ENCODE measurements at places on chromosomes 13 and 19.

- no peak for DNase-seq
Observed at GRCh38 chr19:18438331-18439024, 545 bp upstream of the ISYNA1 start.

DNA sequence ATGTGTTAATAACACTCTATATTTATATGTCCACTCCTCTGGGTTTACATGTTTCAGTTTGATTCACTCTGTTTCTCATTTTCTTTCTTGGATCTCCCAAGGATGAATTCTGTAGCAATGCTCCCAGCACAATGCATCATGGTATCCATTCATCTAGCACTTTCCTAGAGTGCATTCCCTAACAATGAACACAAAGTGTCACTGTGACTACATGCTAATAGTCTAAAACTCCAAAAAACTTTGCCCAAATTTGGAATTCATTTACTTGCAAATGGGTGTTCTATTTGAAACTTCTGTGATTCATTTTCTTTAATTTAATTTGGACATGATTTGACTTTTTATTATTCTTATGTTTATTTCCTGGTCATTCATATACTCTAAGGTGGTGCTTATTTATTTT is 286.3 kb downstream of the POU4F1 start:
- no peak for DNase-seq

DNA sequence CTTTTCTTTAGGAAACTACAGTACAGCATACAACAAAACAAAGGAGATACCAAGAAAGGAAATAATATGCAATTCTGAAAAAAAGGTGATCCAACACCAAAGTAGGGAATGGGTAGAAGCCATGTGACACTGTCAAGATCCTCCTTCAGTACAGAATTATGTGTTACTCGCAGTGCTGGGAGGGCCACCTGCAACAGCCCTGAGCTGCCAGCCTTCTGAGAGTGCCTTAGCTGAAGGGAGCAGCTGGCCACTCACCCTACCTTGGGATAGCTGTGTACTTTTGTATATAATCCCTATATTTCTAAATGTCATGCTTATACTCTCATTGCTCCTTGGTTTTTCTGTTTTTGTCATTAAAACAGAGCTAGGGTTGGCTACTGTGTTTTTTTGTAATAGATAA is 1518.2 kb upstream of the PCDH20 start:
- no peak for DNase-seq

GRCh38 chr19:934865-935479 is 9.1 kb downstream of the ARID3A start:
- no peak for DNase-seq

GRCh38 chr13:34756136-34756535 is 185.9 kb upstream of the NBEA start:
- DNase-seq, result no peak

DNA sequence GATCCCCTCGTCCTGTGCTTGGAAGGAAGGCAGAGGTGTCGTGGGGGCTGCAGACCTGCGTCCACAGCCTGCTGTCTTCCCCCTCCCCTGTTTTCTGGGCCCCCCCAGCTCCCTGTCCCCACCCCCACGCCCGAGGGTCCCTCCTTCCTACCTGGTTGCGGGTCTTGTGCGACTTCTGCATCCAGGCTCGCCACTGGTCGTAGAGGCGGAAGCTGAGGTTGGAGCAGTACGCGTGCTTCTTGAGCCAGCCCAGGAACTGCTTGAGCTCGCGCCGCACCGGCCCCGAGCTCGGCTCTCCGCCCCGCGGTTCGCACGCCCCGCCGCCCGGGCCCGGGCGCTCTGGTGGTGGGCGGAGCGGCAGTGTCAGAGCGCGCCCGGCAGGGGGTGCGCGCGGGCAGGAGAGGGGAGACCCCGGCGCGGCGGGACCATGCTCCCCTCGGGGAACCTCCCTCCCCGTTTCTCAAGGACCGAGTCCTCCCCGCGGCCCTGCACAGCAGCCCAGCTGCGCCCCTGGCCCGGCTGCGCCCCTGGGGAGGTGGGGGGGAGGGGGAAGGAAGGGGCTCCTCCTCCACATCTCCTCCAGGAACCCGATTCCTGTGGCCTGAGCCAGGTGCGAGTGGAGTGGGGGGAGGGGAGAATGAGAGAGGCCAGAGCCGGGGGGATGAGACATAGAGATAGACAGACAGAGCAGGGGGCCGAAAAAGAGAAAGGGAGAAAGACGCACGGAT is 5.7 kb downstream of the REX1BD start:
- DNase-seq, result peak; percentile 55

DNA sequence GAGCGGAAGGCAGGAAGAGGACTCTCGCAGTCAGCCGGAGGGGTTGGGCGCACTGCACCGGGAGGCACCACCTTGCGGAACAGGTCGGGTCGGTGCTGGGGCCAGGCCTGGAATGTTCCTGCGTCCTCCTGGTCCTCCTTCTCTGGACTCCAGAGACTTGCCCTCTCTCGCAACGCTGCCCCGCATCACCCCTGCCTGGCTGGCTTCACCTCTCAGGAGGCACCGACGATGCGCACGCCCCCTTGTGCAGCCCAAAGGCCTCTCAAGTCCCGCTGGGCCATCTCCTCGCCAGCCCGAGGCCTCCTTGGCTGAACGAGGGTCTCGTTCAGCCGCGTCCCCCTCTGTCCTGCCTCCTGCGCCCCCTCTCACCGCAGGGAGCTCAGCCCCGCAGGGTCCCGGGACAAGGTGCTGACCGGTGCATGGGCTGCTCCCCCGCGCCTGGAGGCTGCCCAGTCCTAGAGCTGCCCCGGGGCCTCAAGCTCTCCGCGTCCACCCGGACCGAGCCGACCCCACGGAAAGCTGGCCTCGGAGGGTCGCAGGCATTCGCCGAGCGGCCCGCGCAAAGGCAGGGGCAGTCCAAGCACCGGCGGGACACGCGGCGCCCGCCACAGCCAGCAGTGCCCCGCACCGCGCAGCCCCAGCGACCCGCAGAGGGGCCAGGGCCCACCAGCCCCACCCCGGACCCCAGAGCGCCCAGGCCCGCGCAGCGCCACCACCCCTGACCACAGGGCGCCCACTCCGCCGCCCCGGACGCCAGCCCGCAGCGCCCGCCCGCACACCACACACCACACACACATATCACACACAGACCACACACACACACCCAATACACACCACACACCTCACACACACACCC is 133.8 kb downstream of the CRYL1 start:
- DNase-seq, result no peak
